ENCODE measurements at places on chromosomes 7 and 10. TPM values are rescaled to one million over a fixed set of nuclear protein-coding genes. Genes with fewer than 3 reads are reported as not detected.

Gene NEUROD6
- not detected for total RNA-seq

Gene CYP26C1
- total RNA-seq: not detected

DNA sequence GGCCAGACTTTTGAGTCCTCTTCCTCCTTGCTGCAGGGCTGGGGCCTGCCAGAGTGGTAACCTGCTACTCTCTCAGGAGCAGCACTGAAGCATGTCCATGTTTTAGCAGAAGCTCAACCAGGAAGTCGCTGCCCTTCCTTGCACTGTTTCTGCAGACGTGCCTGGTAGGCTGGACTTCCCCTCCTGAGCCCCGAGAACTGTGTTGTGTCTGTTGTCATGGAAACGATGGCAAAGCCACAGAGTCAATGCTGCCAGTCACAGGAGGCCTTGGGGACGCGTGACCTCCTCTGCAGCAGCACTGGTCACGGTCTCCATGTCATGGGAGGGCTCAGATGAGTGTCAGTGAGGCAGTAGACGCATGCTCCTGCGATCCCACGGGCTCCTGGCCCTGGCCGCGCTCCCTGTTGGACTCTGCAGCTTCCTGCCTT lies 145.5 kb downstream of the FANK1 start:
- DNase-seq: peak; percentile 65

GRCh38 chr7:40772096-40772495 lies 637.3 kb downstream of the SUGCT start:
- DNase-seq: no peak

- no peak for DNase-seq
Observed at GRCh38 chr7:117774943-117775342, 98.3 kb downstream of the CTTNBP2 start.

DNA sequence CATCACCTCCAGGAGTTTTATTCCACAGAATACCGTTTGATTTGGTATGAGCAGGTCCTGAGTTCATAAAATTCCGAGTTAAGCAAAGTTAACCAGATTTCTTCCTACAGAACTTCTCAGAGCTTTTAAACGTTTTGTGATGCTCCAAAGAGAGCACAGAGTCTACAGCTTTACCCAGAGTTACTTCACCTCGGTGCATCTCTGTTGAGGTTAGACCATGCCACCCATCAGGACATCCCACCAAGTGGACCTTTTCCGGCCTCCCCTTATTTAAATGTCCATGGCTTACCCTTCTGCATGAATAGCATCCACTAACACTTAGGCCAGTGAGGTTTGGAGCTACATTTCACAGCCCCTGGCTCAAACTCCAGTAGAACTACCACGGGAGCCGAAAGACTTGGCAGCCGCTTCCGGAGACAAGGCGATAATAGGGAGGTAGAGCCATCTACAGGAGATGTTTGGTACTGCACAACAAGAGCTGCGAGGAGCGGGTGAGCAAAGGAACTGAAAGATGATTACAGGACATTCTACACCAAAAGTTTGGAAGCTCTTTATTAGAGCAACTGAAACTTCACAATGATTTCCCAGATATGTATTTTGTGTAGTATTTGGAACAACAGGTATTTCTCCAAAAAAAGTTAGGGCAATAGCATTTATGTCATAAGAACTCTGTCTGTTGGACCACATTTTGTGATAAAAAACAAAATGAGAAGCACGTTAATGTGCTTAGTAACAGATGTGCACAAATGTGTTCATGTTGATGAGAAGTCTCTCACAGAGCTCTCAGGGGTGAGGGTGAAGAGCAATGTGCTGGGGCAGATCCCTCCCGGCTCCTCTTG lies 174.7 kb downstream of the HERPUD2 start:
- DNase-seq: peak; percentile 34

Gene GIMAP1
- total RNA-seq: 3.9 TPM

DNA sequence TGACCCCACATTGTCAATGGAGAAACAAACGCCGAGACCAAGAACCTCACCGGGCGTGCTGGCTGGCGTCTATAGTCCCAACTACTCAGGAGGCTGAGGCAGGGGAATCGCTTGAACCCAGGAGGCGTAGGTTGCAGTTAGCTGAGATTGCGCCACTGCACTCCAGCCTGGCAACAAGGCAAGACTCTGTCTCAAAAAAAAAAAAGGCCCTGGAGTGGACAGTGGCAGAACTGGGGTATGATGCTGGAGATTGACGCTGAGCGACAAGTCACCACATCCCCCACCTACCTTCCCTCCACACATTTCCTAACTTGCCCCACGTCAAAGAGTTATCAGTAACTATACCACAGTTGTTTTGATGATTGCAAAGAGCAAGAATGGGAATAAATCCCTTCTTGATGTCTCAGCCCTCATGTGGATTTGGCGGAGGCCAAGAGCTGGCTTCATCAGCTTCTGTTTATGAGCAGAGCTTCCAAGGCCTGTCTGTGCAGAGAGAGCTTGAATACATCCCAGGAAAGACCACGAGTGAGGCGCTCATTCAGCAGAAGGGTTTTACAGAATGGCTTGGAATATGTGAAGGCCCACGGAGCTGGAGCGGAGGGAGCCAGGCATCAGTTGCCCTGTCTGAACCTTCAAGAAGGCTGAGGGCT lies 28.0 kb upstream of the TNS3 start:
- DNase-seq: no peak

DNA sequence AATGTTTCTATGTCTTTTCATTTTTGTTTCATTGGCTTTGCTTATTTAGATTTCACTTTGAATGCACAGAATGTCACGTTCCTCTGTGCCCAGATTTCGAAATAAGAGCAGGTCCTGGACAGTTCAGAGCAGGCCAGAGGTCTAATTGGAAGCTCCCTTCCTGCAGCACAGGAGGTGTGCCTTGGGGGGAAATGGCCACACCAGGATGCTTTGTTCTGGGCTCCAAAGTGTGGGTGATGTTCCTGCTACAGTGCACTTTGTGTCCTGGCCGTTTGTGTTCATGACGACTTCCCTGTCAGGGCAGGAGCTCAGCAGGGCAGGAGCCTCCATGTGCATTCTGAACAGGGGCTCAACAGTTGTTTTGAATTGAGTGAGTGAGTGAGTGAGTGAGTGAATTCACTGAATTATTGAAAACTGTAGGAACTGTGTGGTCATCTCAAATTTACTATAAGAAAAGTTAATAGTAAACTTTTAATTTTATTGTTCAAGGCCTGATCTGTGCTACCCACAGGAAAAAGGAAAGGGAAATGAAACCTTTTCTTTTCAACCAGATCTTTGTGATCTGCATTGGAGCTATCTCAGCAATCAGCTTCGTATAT lies 109.5 kb upstream of the GJD4 start:
- no peak for DNase-seq

GRCh38 chr7:372932-373791 lies 83.2 kb downstream of the FOXL3 start:
- no peak for DNase-seq

GRCh38 chr7:99734987-99735386 lies at the start of gene CYP3A7:
TSS of gene CYP3A7 (minus strand) at chr7:99735196. CDS start at chr7:99735093, 103 bp downstream.
- DNase-seq: no peak

- DNase-seq: no peak
Observed at GRCh38 chr7:131164025-131164925, 163.4 kb upstream of the MKLN1 start.

All from activated T-helper 2 cell treated with anti-CD3 and anti-CD28 coated beads, Interferon-gamma antibody, Interleukin-2, Interleukin-4, amounts not matched to agents 10 μg/mL and 5 μg/mL and 100 μg/mL, durations not matched to agents 14 hours and 24 hours and 36 hours (primary cell).